ENCODE measurements at places on chromosomes 2 and 18.

- no peak for DNase-seq
Observed at GRCh38 chr2:66432801-66433694, 1.9 kb upstream of the MEIS1 start.

- DNase-seq, result no peak
Observed at GRCh38 chr2:168683996-168684395, 118.4 kb upstream of the NOSTRIN start.

DNA sequence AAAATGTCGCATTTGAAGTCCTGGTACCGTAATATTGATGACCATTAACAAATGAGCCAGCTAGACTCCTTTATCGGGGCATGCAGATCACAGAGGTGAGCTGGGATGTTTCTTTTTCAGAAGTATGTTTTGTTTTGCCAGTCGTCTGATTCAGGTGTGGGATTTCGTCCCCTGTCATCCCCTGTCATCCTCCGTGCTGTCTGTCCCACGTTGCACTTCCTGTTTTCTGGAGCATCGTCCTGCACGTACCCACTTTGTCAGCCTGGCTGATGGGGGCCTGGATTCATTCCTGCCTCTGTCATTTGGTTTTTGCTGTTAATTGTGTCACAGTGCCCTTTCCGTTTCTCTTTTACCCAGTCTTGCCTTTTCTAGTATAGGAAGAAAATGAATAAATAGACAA is 72.8 kb downstream of the ASAP2 start:
- no peak for DNase-seq

DNA sequence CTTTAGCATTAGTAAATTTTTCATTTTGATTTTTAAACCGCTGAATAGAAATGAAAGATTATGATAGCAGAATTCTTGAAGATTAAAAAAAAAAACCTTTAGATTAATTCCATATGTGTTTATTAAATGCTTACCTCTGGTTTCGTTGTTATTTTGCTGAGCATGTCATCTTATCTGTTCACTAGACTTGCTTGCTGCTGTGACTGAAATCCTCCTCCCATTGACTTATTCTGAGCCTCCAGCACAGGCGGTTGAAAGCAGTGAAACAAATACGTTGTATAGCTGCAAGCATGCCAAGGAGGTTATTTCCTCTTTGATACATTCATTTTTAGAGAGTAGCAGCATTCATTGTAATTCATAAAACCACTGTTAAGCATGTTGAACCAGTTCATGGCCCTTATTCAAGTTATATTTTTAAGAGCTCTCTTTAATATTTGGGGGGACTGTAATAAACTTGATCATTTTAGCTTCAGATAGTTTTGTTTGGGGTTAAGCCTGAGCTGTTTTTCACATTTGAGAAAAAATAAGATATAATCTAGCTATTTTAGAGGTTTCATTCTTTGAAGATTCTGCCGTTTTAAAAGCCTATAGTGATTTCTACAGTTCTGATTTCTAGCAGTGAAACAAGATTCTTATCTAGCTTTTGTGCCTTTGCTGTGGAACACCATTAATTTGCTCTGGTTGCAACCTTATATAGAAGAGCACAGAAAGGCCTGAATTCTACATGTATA is at the start of gene HTR2B:
HTR2B (minus strand) TSS at position 205 of the 731 bp plus-strand sequence. CDS start 1,278 bp downstream, outside the sequence.
- no peak for DNase-seq

GRCh38 chr2:217436386-217436785 is 566.4 kb downstream of the TNS1 start:
- no peak for DNase-seq

DNA sequence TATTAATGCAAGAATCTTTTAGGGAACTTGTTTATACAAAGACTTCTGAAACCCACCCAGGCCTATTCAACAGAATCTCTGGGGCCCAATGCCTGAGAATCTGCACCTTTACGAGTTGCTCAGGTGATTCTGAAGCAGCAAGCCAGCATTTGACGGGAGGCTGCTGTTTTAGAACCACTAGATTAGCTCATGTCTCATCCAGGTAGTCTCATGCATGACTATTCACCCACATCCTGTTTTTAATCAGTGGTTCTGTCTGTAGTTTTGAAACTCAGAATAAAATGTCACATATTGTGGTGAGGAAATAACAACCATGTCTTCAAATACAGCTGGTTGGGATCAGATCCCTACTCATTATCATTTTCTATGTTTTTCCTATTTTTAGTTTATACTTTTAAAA is 39.5 kb downstream of the CYTIP start:
- DNase-seq, result peak; percentile 62

GRCh38 chr18:61093965-61094364 is 239.3 kb upstream of the CDH20 start:
- no peak for DNase-seq

DNA sequence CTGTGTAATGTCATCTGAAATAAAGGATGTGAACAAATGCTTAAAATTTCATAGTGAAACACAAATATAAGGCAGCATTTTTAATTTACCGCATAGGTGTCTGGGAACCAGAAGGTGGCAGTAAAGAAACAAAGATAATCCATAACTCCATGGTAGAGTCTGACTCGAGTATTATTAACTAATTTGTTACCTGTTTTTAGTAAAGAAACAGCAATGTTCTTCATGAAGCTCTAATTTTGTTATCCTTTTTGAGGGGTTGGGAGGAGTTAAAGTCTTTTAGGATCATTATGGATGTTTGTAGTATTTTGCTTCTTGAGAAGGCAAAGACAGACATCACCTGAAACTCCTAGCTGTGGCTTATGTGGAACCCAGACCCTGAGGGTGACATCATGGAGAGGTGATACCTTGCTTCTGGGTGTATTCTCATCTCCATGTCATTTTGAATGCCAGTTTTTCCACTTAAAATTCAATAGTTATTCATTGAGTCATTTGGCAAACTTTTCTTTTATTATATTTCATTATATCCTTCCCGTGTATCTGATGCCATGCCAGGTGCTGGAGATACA is 286.2 kb upstream of the EPAS1 start:
- no peak for DNase-seq

DNA sequence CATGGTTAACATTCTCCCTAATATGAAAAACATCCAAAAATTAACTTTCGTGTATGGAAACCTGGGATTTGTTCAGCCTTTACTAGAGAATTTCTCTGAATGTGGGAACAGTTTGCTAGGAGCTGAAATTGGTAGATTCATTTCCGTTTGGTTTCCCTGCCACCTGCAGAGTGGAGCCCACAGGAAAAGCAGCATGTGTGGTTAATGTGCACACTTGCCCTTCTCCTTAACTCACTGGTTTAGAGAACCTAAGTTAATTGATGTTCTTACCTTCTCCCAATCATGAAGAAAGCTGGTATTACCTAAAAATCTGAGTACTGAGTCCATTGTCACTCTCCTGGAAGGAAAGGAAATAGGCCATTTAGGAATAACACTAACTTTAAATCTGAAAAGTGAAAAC is 37.6 kb upstream of the ASXL3 start:
- DNase-seq, result no peak

- DNase-seq, result no peak
Observed at GRCh38 chr2:230140667-230141066, 71.9 kb upstream of the SLC16A14 start.

- no peak for DNase-seq
Observed at GRCh38 chr18:36582988-36583745, 245.6 kb downstream of the TPGS2 start.

- DNase-seq, result no peak
Observed at GRCh38 chr2:151922845-151923666, 94.8 kb upstream of the ARL5A start.

- no peak for DNase-seq
Observed at GRCh38 chr2:149782572-149782971, 195.0 kb upstream of the MMADHC start.

- DNase-seq, result no peak
Observed at GRCh38 chr18:63162271-63163014, 157.1 kb downstream of the BCL2 start.

DNA sequence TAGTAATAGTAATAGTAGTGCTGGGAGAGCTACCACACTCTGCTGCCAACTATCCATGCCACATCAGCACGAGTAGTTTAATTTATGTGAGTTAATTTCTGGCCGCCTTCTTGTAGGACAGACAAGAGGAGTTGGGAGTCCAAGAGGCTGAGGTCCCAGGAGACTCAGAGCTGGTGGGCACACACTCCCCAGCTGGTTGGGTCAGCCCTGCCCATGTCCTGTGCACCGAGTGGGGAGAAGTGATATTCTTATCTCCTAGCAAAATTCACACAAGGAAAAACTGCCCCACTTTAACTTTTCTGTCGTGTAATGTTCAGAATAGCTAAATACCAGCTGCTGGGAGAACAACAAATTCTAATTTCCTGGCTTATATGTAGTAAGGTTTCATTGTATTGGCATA is 15.2 kb upstream of the MAP4K4 start:
- no peak for DNase-seq

DNA sequence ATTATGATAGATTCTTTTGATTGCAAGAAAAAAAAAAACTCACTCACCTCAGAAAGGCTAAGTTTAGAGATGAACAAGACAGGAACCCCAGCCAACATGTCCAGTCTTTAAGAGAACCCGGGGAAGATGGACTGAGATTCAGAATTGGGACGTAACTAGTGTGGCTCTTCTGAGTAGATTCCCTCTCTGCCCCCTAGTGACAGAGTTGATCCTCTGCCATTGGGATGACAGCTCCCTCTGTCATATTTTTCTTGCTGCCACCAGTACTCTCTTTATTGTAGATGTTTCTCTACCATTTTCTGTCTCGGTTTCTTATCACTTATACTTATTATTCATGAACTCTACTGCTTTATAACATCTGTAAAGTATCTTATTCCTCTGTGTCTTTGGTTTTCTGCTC is 77.7 kb downstream of the GULP1 start:
- DNase-seq, result no peak

DNA sequence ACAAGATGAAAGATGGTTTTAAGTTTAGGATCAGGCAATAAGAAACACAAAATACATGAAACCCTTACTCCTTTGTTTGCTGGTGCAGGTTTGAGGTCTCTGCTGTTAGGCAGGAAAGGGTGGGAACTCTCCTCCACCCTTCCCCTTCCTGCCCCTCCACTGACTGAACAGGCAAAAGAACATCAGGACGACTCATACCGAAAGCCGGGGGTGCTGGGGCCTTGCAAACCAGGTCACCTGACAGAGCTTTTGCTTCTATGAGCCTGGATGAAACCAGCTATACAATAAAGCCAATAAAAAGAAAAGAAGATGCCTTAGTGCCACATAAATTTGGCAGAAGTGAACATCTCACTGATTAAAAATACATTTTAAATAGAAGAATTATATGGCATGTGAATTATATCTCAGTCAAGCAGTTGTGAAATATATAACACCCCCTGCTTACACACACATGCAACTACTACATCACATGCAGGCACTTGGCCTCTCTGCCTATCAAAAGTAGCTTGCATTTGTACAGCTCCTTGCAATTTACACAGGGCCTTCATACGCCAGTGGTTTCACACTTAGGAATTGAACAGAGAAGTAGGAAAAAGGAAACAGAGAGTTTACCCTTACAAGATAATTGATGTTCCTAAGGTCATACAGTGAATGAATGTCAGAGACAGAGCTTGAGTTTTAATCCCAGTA is 215.1 kb upstream of the TRIB2 start:
- DNase-seq, result peak; percentile 63

GRCh38 chr2:20494241-20494640 is 47.4 kb downstream of the RHOB start:
- DNase-seq, result no peak

DNA sequence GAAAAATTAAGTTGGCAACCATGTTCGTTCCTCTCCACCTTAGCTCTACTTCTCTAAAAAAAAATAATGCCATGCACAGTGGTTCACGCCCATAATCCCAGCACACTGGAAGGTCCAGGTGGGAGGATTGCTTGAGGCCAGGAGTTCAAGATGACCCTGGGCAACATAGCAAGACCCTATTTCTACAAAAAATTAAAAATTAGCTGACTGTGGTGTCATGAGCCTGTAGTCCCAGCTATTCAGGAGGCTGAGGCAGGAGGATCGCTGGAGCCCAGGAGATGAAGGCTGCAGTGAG is 40.1 kb upstream of the NPAS2 start:
- no peak for DNase-seq

GRCh38 chr2:96225016-96225533 is 16.4 kb upstream of the STARD7 start:
- no peak for DNase-seq

DNA sequence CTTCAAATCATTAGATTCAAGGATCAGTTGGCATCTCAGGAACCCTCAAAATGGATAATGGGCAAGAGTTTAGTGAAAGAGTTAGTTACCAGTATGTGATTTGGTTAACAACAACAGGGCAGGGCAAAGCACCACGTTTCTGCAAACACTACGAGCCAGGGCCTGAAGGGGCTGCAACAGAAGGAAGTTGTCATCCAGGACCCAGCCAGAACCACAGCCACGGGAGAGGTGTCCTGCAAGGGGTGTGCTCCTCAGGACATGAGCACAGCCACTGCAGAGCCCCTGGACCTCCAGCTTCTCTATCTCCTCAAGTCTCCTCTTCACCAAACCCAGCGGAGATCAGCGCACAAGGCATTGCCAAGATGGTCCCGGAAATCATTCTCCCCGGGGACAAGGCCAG is 173.3 kb upstream of the PIEZO2 start:
- no peak for DNase-seq

Data from activated CD8-positive, alpha-beta memory T cell treated with anti-CD3 and anti-CD28 coated beads, Interleukin-2, amount 50 U/mL, for 4 hours (primary cell).